ENCODE measurements at places on chromosomes 3 and 15.
A peak's percentile ranks its signal among the peaks of the same experiment; 100 is the strongest.

- peak; percentile 89 for DNase-seq
Measured at GRCh38 chr3:160184655-160185054, 40.6 kb upstream of the C3orf80 start.

DNA sequence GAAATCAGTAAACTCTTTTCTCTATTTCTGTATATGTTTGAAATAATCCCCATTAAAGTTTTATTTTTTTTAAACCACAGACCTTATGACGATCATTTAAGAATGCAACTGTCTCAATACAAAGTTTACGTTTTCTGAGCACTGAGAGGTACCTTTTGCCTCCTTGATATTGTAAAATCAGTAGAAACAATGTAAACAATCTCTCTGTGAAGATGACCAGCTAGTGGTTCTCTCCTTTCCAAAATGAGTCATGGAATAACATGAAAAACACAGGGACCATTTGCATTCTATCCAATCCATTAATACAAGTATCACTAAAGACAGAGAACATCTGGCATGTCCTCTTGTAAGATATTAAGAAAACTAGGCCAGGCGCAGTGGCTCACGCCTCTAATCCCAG, 48.8 kb downstream of the RAD18 start:
- peak; percentile 21 for DNase-seq

DNA sequence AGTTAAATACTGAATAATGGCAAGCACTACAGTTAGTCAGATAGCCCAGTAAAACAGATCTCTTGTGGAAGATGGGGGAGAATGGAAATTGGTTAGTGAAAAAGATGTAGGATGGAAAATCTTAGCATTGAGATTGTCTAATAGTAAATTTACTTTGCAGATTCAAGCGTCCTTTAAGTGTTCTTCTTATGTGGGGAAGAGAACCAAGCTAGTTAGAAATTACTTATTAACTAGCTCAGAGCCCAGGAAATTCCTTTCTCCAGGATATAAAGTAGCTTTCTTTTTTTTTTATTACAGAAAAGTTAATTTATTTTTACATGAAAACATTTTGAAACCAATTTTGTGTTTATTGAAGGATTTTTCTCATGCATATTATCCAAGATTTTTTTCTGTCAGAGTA, 36.7 kb downstream of the TIPARP start:
- no peak for DNase-seq

- DNase-seq = no peak
Measured at GRCh38 chr3:182971637-182972036, 8.7 kb downstream of the DCUN1D1 start.

- no peak for DNase-seq
Measured at GRCh38 chr15:63948971-63949370, 97.3 kb downstream of the DAPK2 start.

- DNase-seq = peak; percentile 14
Measured at GRCh38 chr15:48603123-48603500, 42.4 kb downstream of the FBN1 start.

- no peak for DNase-seq
Measured at GRCh38 chr3:50573566-50574443, 4.5 kb downstream of the HEMK1 start.

GRCh38 chr15:80999623-81000036, 1.1 kb upstream of the TLNRD1 start:
- no peak for DNase-seq

DNA sequence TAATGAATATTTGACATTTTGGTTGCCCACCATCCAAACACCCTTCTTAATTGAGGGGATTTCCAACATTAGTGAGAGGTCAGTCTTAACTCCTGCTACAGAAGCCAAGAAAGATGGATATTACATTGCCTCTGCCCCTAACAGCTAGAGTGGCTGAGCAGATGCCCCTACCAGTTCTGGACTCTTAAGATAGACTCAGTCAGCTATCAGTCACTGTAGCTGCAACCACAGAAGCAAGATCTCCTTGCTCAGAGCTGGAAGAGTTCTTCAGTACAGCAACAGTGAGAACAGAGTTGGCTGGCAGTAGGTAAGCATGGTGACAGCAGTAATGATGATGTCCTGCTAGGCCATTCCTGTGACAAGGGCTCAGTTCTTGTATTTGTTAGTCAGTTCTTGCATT, 29.4 kb upstream of the TNFSF10 start:
- no peak for DNase-seq

GRCh38 chr3:63655519-63655918, 3.0 kb downstream of the SNTN start:
- peak; percentile 96 for DNase-seq

DNA sequence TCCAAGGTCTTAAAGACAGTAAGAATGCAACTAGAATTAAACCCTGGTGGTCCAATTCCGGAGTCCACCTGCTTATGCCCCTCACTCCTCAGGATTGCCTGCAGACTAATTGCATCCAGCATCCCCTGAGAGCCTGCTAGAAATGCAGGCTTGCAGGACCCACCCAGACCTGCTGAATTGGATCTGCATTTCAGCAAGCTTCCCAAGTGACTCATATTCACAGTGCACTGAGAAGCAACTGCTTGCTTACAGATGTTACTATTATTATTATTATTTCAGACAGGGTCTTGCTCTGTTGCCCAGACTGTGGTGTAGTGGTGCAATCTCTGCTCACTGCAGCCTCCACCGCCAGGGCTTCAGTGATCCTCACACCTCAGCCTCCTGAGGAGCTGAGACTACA, 83.5 kb upstream of the VGLL4 start:
- no peak for DNase-seq

GRCh38 chr3:107846279-107846852, 244.5 kb downstream of the CD47 start:
- DNase-seq = peak; percentile 47

- peak; percentile 44 for DNase-seq
Measured at GRCh38 chr15:93035953-93036810, 52.8 kb downstream of the RGMA start.

GRCh38 chr3:197432384-197433127, 123.2 kb downstream of the BDH1 start:
- DNase-seq = no peak

GRCh38 chr3:159667261-159667660, 321.4 kb upstream of the IL12A start:
- DNase-seq = no peak

DNA sequence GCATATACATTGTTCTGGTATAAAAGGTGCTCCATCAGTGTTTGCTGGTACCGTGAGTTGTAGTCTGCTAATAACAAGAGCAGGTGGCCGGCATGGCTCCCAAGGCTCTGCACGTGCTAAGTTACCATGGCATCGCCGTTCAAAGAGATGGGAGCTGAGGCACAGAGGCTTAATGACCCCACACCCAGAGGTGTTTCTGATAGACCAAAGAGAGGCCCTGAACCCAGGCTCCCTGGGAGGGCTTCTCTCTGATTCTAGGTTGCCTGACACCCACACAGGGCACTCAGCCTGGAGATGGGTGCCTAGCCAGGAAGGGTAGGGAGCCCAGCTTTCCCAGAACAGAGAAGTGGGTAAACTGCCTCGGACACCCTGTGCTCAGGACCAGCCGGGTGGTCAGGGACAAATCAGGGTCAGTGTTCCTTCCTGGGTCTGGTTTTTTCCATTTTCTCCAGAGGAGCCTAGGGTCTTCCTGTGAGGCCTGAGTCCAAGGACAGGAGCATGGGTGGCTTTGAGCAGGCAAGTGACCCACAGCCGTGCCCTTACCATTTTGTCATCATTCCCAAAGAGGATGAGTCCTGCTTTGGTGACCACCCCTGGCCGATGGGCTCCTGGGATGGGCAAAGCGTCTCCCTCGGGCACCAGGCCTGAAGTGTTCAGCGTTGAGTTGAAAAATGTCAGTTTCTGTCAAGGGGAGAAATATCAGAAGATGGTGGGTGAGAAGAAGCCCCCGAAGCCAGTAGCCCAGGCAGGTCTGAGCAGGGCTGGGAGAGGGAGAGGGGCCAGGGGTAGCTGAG, 27.3 kb downstream of the ALDH1L1 start:
- DNase-seq = no peak

DNA sequence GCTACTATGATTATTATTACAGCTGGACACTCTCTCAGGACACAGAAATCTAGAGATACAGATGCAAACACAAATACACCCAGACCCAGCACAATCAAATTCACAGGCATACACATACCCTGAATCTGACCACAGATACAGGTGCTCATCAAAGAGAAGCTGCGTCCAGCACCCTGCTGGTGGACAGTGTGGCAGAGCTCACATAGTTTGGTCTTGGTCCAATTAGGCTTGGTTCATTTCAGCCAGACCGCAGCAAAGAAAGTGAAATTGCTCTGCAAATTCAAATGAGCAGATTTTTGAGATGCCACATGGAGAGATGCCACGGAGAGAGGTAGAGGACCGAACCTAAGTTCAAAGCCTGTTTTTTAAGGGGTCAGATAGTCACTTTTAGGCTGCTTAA, 55.6 kb downstream of the ANAPC13 start:
- no peak for DNase-seq

DNA sequence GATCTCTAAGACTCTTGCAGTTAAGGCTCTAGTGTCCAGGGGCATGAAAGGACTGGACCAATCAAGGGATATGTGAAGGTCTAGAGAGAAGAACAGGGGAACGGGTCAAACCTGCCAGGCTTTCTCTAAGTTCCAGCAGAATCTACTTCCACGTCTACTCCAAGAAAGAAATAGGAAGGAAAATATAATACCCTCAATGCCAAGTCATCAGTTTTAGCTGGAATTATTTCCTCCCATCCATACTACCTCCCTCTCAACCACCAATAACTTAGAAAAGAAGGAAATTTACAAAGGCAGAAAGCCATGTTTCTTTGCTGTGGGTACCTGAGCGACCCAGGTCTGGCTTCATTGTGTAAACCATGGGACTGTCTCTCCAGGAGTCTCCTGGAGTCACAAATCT, 7.8 kb downstream of the SHC4 start:
- DNase-seq = no peak

- no peak for DNase-seq
Measured at GRCh38 chr3:123005291-123005690, 22.3 kb downstream of the SEMA5B start.

DNA sequence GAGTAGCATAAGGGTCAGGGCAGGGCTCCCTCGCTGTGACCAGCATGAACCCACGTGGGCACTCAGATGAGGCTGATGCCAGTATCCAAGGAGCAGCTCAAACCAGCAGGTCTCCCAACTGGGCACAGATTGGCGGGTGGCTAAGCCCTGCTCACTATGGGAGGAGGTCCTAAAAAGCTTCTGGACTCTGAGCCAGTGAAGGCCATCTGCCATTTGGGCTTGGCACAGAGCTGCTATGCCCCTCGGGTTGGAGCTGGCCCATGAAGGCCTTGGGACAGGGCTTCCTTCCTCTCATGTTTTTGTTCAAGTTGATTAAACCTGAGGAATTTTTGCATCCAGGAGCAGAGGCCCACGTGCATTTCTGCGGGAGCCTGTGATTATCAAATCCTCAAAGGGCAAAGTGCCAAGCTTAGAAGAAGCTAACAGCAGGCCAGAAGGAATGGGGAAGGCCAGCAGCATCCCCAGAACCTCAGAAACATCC, 4.3 kb upstream of the STRA6 start:
- peak; percentile 54 for DNase-seq

GRCh38 chr3:88369767-88370166, 220.0 kb downstream of the C3orf38 start:
- no peak for DNase-seq

DNA sequence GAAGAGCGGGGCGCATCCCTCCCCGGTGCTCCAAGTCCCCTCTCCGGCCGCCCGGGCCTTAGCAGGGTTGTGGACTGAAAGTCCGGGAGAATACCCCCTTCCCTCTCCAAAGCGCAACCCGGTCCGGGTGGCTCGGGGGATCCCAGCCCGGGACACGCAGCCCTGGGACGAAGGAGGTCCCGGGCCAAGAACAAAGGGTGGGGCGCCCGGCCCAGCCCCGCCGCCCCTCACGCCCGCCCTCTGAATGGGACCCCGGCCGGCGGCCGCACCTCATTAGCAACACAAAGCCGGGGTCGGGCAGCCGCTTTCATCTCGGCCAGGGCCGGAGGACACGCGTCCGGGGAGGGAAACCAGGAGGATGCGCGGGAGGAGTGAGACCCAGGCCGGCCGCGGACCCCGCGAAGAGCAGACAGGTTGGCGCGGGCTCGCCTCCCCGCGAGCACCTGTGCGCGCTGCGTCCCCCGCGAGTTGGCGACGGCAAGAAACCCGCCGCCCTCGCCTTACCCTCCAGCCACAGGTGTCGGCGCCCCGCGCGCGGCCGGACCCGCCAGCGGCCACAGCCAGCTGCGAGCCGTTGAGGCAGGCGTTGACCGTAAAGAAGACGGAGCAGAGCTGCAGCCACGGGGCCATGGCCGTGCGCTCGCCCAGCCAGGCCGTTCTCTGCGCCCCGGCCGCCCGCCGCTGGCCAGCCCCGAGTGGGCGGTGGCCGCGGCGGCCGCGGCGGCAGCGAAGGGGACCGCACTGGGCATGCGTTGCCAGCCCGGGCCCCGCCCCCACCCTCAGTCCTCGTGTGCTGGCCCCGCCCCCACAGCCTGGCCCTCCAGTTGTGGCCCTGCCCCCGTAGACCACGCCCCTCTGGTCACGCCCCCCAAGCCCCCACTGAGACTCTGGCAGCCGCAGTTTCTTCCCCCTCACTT, at the start of gene IL17RD:
Gene IL17RD (minus strand): TSS at position 697 of the 917 bp plus-strand sequence. CDS start 67 bp downstream, at position 630.
- peak; percentile 70 for DNase-seq

DNA sequence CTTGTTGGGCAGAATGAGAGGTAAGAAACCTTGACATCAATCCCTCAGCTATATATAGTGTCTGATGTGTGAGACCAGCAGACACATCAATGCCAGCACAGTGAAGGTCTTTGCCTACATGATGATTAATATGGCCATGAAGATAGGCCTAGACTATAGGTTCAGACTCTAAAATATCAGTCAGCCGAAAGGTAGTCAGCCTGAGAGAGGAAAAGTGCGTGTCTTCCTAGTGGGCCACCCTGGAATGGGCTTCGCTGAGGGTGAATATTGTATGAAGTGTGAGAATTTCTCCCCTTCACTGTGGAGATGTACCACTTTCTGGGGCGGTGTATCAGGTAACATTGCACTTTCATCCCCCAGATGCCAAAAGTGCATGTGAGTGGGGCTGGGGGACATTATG, 33.0 kb upstream of the EPHB1 start:
- DNase-seq = no peak

GRCh38 chr3:130671545-130672312, 74.9 kb downstream of the PIK3R4 start:
- DNase-seq = no peak

GRCh38 chr3:46455231-46456115, 9.2 kb downstream of the LTF start:
- no peak for DNase-seq

DNA sequence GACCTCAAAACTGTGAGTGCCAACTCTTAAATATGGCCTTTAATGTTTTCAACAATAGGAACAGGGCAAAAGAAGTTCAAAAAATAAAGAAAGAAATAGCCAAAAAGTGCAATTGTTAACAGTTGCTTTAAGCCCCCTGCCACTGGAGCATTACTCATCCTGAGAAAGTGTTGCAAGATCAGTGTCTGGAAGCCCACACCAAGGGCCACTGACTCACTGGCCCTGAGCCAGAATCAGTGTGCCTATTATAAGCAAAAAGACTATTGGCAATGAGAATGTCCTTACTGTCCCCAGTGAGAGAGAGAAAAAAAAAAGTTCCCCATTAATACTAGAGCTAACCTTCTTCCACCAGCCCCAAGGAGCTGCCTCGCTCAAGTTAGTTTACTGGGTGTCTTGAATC, 480.1 kb upstream of the ZNF385D start:
- peak; percentile 34 for DNase-seq

GRCh38 chr15:56241374-56242105, 2.1 kb downstream of the RFX7 start:
- DNase-seq = no peak

GRCh38 chr3:196075013-196075412, 6.9 kb downstream of the TFRC start:
- DNase-seq = no peak
